Activated naive CD4-positive, alpha-beta T cell treated with anti-CD3 and anti-CD28 coated beads, Interleukin-2, amount 50 U/mL, for 16 hours (primary cell): ENCODE measurements at places on chromosomes 1 and 21.

GRCh38 chr1:55735106-55735505 lies 519.9 kb upstream of the USP24 start:
- no peak for DNase-seq

- DNase-seq = no peak
Measured at GRCh38 chr1:234971586-234972297, 156.9 kb downstream of the TOMM20 start.

- no peak for DNase-seq
Measured at GRCh38 chr1:8911416-8912309, 33.2 kb upstream of the ENO1 start.

GRCh38 chr1:245605480-245606156 lies 450.8 kb downstream of the KIF26B start:
- no peak for DNase-seq

GRCh38 chr1:185601189-185601588 lies 133.0 kb upstream of the HMCN1 start:
- DNase-seq = no peak

DNA sequence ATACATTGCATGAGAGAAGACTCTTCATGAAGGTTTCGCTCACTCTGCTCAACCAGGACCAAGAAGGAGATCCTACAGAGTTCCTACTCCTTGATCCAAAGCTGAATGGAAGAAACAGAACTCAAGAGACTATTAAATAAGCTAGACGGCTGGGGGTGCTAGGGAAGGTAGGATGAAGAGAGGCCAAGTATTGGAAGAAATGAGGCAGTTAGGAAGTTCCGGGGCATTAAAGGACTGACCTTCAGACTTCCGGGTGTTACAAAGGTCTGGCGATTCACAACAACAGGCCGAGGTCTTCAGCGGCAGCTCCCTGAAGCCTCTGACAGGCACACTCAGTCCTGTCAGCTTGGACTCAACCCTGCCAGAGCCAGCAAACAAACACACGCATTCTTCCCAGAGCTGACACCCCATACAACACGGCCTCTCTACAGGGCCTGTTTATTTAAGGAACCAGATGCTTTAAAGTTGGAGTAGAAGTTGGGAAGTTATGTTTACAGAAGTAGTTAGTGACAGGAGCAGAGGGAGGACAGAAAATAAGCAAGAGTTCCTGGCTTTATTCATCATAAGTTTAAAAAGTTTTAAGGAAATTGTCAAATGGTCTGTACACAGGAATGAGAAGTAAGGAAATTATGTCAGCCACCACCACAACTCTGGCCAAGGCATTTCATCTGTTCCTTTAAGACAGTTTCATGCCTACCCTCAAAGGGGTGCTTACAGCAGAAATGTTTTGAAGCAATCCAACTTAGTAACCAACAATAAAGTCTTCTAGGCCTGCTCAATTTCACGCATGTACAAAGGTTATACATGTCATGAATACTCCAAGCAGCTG lies 4.7 kb downstream of the SORT1 start:
- DNase-seq = no peak

GRCh38 chr1:60841116-60842046 lies 241.0 kb upstream of the NFIA start:
- no peak for DNase-seq

DNA sequence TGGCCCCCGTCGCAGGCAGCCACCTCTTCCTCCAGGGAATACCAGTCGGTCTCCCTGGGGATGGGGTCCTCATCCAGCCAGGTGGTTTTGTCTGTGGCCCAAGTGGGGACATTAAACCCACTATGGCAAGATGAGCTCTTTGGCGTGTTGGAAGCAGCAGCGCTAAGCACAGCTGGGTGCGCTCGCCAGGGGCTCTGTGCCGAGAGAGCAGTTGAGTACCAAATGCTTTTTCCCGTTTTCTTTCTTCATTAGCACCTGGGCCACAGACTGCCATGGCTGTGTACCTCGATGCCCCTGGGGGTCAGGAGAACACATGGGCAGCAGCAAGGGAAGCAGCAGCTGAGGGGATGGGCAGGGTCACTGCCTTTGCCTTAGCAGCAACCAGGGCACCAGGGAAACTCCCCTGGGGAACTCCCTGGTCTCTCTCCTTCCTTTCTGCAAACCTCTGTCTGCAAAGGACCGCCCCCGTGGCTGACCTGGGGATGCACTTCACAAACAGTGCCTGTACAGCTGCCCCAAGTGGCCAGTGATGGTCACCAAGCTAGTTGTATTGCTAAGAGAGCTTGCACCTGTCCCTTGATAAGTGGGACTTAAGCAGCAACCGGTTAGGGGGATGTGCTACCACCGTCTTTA lies 31.1 kb downstream of the EDARADD start:
- DNase-seq = no peak

DNA sequence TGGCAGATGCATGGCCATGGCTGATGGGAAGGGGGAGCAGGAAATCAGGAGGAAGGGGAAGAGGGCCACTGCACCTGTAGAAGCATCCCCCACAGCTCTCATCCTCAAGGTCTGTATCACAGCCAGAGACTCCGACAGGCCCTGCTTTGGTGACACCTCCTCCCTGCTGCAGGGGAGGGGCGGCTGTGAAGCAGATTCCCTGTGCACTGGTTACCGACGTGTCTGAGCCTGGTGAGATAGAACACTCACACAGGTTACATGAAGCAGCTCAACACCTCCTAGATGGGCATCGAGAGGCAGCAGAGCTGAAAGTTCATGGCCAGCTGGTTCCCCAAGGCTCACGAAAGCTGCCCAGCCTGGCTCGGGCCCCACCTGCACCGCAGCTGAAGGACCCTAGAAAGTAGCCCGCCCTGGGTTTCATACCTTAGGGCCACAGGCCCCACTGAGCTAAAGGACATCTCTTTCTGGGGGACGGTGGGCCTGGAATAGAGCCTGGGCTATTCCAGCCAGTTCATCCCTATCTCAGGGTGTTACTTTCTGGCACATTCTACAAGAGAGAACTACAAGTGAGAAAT lies 30.2 kb upstream of the AJAP1 start:
- no peak for DNase-seq

GRCh38 chr1:233081735-233082134 lies 131.3 kb downstream of the NTPCR start:
- DNase-seq = no peak

DNA sequence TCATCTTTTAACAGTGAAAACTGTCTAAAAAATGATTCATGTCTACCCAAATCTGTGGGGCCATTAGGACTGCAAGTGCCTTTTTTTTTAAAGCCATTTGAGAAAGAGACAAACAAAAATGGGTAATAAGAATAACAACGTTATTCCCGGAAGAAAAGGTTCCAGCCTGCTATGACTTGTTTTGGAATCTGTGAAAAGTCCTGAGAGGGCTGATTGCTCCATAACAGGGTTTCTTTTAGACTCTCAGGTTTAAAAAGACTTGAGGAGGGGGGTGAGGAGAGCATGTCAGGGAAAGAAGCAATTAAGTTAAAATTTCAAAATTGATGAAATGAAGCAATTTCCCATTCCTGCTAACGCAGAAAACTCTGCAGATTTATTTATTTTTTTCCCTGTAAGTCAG lies 56.4 kb downstream of the CACHD1 start:
- no peak for DNase-seq

DNA sequence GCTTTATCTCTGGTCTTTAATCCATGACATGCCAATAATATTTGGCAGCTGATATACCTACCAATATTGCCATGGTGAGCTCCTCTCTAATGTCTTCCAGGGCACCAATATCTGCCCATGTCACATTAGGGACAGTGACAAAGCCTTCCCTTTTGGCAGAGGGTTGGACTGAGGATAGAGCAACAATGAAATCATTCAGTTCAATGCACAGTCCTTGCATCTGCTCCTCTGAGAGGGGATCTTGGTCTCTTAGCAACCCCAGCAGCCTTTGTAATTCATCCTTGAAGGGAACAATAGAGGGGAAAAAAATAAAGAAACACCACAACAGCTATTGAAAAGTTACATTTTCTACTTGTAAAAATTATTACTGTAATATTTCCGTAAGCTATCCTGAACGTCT lies 42.3 kb downstream of the NVL start:
- no peak for DNase-seq

GRCh38 chr1:164609089-164609488 lies 50.1 kb downstream of the PBX1 start:
- no peak for DNase-seq

DNA sequence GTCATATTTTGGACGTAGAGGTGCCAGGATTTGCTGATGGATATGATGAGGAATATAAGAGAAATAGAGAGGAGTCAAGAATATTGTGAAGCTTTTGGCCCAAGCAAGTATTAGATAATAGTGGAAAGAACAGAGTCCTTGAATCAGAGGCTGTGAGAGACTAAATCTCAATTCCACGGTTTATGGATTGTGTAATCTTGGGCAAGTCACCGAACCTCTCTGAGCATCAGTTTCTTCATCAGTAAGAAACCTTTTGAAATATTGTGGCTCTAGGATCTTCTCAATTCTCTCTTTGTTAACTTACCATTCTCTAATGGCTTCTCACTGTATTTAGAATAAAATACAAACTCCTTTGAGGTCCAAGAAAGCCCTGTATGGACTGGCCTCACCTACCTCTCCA lies 77.6 kb downstream of the RPS6KA1 start:
- no peak for DNase-seq
